ENCODE measurements at places on chromosomes 1 and 21.

- H3K36me3 ChIP-seq: no peaks in the 10 kb centered on the region
- H3K4me3 ChIP-seq: no peak overlapping the region
- no peak overlapping the region for H3K27ac ChIP-seq
- H3K4me1 ChIP-seq: no peaks in the 10 kb centered on the region
- H3K27me3 ChIP-seq: no peaks in the 10 kb centered on the region
These were observed 201.6 kb downstream of the PTPRU start for GRCh38 chr1:29437946-29438345.

- peaks cover 6% of the 10 kb centered on the region for H3K36me3 ChIP-seq
- no peak for DNase-seq
These were observed 28.6 kb downstream of the TTC39A start for GRCh38 chr1:51301844-51302162.

DNA sequence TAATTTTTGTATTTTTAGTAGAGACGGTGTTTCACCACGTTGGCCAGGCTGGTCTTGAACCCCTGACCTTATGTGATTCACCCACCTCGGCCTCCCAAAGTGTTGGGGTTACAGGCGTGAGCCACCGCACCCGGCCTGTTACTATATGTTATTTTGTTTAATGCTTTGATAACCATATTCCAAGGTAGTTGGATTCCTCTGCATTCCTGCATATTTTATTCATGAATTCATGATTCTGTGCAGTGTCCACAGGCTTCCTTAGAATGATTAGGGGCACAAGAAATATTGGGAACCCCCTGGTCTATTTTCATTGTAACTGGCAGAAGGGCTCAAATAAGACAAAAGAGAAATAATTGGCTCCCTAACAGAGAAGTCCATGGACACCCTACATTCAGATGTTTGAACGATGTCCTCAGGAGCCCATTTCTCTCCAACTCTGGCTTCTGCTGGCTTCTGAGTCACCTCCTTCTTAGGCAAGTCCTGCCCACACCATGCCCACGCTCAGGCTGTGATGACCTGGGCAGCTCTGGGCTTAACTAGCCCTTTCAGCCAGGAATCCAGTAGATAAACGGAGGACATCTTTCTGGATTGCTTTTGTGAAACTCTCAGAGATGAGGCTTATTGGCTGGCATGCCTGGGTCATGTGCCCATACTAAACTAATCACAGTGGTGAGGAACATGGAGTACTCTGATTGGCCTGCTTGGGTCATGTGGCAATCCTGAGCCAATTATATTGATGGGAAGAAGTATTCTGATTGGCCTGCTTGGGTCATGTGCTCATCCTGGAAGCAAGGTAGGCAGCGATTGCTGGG, 32.6 kb downstream of the TNFRSF8 start:
- H3K4me1 ChIP-seq: no peaks in the 10 kb centered on the region
- no peak overlapping the region for H3K4me3 ChIP-seq
- H3K27me3 ChIP-seq: no peaks in the 10 kb centered on the region
- DNase-seq: no peak
- no peak overlapping the region for H3K27ac ChIP-seq
- H3K36me3 ChIP-seq: no peaks in the 10 kb centered on the region

- H3K36me3 ChIP-seq: peaks cover 6% of the 10 kb centered on the region
- peak; percentile 55 for DNase-seq
- no peaks in the 10 kb centered on the region for H3K27me3 ChIP-seq
- peak overlapping the region; percentile 80 for H3K4me3 ChIP-seq
These were observed 504 bp downstream of the DHRS3 start for GRCh38 chr1:12617511-12617900.

DNA sequence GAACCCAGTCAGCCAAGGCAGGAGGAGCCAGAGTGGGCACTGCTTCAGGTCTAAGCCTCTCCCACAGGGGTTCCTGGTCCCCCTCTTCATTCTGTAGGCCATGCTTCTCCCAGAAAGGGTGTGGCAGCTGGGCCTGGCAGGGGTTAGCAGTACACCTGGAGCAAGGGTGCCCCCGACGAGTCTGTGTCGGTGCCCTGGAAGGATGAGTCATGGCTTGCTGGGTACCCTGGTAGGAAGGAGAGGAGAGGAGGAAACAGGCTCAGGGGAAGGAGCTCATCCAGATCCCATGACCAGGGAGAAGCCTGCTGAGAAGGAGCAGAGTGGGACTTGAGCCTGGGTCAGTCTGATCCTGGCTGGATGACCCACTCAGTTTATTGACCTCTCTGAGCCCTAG, 10.3 kb downstream of the KDF1 start:
- no peaks in the 10 kb centered on the region for H3K4me1 ChIP-seq
- H3K27me3 ChIP-seq: peaks cover 7% of the 10 kb centered on the region
- H3K36me3 ChIP-seq: peaks cover 60% of the 10 kb centered on the region

DNA sequence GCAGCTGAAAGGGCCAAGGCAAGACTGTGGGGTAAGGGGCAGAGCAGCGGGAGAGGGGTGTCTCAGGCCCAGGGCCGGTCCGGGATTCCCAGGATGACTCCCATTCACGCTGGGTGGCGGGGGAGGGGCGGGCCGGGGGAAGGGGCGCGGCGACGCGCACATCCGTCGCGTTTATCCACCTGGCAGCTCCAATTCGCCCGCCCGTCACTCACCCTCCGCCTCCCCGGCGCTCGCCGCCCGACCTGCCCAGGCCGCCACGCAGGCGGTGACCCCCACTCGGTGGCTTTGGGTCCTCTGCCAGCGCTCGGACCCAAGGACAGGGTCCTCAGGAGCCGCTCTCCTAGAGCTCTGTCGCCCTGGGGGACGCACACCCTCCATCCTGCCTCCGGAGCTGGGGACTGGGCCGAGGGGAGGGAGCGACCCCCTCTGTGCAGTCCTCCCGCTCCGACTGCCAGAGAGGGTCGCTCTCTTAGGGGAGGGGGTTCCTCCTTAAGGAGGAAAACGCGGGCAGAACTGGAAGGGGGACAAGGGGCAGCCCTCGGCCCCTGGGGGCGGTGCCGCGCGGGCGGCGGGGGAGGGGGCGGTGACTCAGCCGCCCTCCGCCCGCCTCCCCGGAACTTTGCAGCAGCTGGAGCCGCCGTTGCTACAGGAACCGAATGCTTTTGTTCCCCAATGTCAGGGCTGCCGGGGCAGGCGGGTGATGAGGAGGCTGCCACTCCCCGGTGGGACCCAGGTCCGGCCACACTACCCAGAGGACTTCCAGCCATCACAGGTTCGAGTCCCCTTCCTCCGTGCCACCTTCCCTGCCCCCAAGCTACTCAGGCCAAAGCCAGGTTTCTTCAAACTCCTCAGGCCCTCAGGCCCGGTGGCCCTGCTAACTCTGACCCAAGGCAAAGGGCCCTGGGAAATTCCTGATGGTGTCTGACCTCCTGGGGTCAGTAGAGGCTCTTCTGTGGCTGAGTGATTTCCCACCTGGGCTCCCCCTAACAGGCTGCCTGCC, 3.4 kb downstream of the ADGRB2 start:
- peaks cover 39% of the 10 kb centered on the region for H3K4me1 ChIP-seq
- H3K4me3 ChIP-seq: peak overlapping the region; percentile 50
- H3K36me3 ChIP-seq: no peaks in the 10 kb centered on the region
- H3K27me3 ChIP-seq: no peaks in the 10 kb centered on the region
- peak overlapping the region; percentile 25 for H3K27ac ChIP-seq

DNA sequence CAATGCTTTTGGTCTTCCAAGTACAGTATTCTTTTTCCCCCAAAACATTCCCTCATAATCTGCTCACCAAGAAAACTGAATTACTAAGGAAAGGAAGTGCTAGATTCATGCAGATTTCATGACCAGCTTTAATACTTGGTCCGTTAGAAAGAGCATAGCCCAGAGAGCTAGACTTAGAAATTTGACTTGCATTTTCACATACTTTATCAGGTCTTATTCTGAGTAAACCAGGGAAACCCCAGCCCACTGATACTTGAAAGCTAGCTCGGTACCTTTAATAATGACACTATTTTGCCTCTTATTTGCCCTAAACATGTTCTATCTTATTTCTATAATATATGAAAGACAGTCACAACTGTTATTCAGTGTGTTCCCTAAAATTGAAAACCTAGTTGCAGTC, 204.5 kb downstream of the TTLL7 start:
- no peaks in the 10 kb centered on the region for H3K27me3 ChIP-seq
- DNase-seq: no peak

- peaks cover 25% of the 10 kb centered on the region for H3K27me3 ChIP-seq
- H3K27ac ChIP-seq: no peak overlapping the region
- peaks cover 9% of the 10 kb centered on the region for H3K36me3 ChIP-seq
- H3K4me3 ChIP-seq: no peak overlapping the region
- H3K4me1 ChIP-seq: peaks cover 30% of the 10 kb centered on the region
These were observed 1.6 kb upstream of the ARTN start for GRCh38 chr1:43931711-43932660.

- H3K27me3 ChIP-seq: no peaks in the 10 kb centered on the region
- H3K4me1 ChIP-seq: no peaks in the 10 kb centered on the region
- no peaks in the 10 kb centered on the region for H3K36me3 ChIP-seq
- no peak overlapping the region for H3K4me3 ChIP-seq
These were observed 125.0 kb downstream of the LYPLAL1 start for GRCh38 chr1:219298571-219299148.

DNA sequence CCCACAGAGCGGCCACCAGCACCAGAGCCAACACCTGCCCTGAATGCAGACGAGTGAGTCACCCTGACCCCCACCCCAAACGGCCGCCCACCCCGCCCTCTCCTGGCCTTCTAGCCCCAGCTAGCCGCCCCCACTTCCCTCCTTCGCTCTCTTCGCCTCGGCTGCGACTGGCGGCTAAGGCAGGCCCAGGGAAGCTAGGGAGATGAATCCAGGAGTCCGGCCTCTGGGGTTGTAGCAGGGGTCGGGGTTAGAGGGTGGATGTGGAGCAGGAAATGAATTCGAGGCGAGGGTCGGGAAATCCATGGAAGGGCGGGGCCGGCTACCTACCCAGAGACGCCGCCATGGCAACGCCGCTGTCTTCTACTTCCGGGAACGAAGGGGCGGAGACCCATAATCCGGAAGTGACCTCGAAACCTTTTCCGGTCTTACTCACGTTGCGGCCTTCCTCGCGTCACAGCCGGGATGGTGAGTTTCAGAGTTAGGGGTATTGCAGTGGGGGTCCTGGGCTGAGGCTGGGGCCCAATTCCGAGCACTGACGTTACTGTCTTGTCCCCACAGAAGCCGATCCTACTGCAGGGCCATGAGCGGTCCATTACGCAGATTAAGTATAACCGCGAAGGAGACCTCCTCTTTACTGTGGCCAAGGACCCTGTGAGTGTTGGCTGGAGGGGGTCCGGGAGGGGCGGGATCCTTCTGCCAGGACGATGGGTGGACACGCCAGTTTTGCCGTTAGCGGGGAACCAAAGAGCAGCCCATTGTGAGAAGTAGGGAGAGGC, at the start of the genes EIF3I and TMEM234:
Gene EIF3I (plus strand): TSS at position 428 of the 776 bp plus-strand sequence. CDS start 35 bp downstream, at position 463.
Gene TMEM234 (minus strand): TSS at position 374 of the 776 bp plus-strand sequence. CDS start 31 bp downstream, at position 343.
- H3K27me3 ChIP-seq: no peaks in the 10 kb centered on the region
- DNase-seq: peak; percentile 98

DNA sequence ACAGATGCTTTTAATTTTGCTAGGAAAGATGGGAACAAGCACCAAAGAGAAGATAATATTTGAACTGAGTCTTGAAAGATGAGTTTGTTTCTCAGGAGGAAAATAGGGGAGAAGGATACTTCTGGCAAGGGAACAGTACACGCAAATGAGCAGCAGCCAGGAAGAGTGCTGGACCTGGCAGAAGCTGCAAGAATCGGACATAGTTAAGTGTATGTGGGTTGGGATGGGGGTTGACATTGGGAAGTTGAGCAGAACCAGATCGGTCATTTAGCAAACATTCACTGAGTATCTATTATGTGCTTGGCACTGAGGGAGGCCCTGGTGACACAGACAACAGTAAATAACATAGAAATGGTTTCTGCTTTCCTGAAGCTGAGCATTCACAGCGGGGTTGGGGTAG, 198.8 kb downstream of the PLPP3 start:
- no peak overlapping the region for H3K27ac ChIP-seq
- H3K36me3 ChIP-seq: no peaks in the 10 kb centered on the region
- peaks cover 12% of the 10 kb centered on the region for H3K4me1 ChIP-seq
- H3K4me3 ChIP-seq: no peak overlapping the region

DNA sequence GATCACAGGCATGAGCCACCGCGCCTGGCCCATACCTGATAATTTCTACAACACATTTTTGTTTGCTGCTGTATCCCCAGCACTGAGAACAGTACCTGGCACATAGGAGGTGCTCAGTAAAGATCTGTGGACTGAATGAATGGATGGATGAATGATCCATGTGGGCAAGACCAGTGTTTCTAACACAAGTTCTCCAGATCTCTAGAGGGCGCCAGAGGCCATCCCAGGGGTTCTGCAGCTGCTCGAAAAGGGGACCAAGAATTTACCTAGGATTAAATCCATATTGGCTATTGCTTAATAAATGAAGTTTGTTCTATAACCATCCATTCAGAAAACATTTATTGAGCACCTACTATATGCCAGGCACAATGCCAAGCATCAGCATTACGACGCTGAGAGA, 167.7 kb downstream of the ACTL8 start:
- no peaks in the 10 kb centered on the region for H3K36me3 ChIP-seq
- peaks cover 10% of the 10 kb centered on the region for H3K4me1 ChIP-seq
- no peak overlapping the region for H3K4me3 ChIP-seq
- peak; percentile 36 for DNase-seq
- no peak overlapping the region for H3K27ac ChIP-seq

DNA sequence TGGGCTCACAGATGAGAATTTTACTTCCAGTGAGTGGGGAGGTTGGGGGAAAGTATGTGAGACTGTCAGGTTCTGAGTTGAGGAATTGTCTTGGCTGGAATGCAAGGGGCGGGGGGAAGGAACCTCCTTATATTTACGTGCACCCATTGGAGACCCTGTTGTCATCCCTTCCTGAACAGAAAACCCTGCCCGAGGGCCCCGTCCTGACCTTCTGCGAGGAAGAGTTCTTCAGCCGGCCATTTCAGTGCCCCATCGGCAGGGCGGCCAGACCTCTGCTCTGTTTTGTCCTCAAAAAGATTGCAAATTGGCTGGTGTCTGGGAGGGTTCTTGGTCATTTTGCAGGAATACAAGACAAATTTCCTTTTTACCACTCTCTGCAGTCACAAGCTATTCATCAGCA, 7.1 kb downstream of the KIF26B start:
- H3K4me3 ChIP-seq: no peak overlapping the region
- no peak for DNase-seq
- peaks cover 9% of the 10 kb centered on the region for H3K27me3 ChIP-seq

- H3K4me1 ChIP-seq: peaks cover 35% of the 10 kb centered on the region
- peak overlapping the region; percentile 45 for H3K27ac ChIP-seq
- no peak overlapping the region for H3K4me3 ChIP-seq
- no peaks in the 10 kb centered on the region for H3K27me3 ChIP-seq
- H3K36me3 ChIP-seq: peaks cover 73% of the 10 kb centered on the region
- no peak for DNase-seq
These were observed 9.0 kb downstream of the ATP8B2 start for GRCh38 chr1:154334079-154335024.

DNA sequence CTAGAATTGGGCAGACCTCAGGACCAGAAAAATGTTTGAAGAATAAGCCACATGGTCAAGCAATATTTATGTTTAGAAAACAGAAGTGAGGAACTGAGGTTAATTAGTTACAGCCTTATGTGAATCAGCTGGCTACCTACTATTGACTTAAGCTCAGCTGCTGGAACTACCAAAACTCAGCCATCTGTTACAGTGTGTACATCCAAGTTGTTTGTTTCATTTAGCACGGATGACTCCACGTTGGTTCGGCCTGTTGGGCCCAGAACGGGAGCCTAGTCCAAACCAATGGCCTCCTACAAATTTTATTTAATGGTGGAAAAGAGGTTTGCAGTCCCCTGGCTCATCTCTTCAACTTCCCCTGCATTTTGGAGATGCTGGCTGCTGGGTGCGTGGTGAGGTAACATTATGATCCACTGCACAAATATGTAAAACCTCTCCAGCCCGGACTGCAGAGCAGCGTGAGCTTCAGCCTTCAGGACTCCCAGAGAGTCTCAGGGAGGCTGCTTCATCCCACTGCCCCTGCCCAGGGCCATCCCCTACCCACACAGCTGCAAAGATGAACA, 143.4 kb downstream of the ZZZ3 start:
- no peak overlapping the region for H3K27ac ChIP-seq
- no peaks in the 10 kb centered on the region for H3K36me3 ChIP-seq
- no peaks in the 10 kb centered on the region for H3K27me3 ChIP-seq
- no peaks in the 10 kb centered on the region for H3K4me1 ChIP-seq
- no peak overlapping the region for H3K4me3 ChIP-seq
- DNase-seq: no peak

GRCh38 chr1:236509203-236509602, 14.6 kb upstream of the LGALS8 start:
- no peaks in the 10 kb centered on the region for H3K27me3 ChIP-seq
